ENCODE measurements at places on chromosomes 2 and 18.

DNA sequence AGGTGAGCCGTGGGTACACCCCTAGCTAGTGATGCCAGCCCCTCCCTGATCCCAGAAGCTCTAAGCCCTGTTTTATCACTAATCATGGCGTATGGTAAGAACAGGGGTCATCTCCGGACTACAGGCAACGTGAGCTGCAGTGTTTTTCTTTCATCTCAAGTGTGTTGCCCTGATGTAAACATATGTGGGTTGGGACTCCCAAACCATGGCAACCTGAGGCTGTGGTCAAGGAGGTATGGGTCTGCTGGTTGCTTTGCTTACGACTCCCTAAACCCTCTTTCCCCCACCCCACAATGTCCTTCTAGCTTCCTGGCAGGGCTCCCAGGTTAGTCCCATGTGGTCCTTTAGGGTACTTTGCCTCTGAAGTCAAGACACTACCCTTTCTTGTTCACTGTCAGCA lies 53.6 kb upstream of the AFF3 start:
- no peak for DNase-seq

DNA sequence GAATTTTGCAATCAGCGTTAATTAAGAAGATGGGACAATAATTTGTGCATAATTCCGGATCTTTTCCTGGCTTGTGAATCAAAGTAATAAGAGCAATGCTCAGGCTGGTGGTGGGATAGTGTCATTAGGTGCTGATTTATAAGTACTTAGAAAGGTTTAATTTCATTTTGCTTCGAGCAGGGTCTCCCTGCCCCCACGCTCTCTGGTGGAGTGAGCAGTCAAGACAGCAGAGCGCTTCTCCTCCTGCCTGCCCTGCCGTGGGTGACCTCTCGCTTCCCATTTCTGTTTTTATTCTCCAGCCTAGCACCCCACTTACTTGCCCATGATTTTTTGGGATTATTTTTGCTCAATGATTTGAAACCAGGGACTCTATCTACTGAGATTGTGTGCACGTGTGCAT lies 7.1 kb downstream of the ASB18 start:
- DNase-seq, result no peak

- DNase-seq, result no peak
Measured at GRCh38 chr18:23232331-23232730, 97.0 kb downstream of the CABLES1 start.

- no peak for DNase-seq
Measured at GRCh38 chr2:98293030-98293429, 53.2 kb upstream of the CNGA3 start.

DNA sequence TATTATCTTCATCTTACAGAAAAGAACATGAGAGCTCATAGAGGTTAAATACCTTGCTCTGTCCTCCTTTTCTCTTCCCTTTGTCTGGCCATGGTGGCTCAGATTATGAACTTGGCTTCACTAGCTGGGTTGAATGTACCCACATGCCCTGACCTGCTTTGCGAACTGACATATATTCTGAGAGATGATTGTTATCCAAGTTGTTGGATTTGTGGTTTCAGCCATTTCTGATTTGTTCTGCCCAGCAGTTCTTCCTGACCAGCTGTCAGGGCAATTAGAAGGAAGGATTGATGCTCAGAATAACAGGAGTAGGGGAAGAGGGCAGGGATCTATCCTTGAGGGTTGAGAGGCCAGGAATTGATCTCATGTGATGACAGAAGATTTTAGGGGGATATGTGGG lies 236.8 kb upstream of the FAM98A start:
- DNase-seq, result no peak

DNA sequence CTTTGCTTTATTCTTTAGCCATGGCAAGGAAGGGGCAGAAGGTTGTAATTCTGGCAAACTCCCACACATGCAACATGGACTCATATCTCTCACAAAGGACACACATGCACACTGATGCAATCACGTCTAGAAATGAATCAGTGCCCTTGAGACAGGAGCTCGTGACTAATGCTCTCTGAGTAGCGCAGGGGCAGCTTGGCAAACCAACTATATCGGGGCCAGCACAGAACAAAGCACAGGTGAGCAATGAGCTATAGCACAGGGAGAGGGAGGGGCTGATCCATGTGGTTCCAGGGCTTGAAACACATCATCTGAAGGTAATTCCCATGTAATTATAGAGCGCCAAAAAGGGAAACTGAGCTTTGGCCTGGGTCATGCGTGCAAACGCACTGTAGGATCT lies 165.2 kb upstream of the KLF7 start:
- DNase-seq, result no peak

DNA sequence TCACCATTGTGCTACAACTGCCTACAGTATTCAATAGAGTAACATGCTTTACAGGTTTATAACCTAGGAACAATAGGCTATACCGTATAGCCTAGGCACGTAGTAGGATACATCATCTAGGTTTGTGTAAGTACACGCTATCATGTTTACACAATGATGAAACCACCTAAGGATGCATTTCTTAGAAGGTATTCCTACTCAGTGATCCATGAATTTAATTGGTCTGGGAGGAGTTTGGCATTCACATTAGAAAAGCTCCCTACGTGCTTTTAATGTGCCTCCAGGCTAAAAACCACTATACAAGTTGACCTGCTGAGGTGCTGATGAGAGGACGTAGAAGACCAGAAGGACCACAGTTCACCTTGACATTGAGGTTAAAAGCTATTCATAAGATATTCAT lies 154.5 kb upstream of the LRRTM1 start:
- DNase-seq, result no peak

DNA sequence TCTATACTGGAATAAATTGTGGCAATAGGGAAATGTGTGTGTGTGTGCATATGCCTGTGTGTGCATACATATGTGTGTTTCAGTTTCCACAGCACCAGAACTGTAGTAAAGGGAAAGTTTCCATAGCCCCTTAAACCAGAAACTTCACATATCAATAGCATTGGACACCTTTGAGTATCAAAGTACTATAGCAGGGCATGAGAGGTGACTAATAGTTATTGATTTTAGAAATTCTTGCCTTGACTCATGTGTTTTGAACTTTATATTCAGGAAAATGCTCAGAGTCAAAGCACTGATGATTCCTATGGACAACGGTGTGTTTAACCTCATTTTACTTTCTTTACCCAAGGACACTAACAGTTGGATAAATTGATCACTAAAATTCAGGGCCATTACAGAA lies 50.0 kb downstream of the SLC9A2 start:
- no peak for DNase-seq

- DNase-seq, result no peak
Measured at GRCh38 chr2:159497847-159498246, 118.5 kb downstream of the BAZ2B start.

DNA sequence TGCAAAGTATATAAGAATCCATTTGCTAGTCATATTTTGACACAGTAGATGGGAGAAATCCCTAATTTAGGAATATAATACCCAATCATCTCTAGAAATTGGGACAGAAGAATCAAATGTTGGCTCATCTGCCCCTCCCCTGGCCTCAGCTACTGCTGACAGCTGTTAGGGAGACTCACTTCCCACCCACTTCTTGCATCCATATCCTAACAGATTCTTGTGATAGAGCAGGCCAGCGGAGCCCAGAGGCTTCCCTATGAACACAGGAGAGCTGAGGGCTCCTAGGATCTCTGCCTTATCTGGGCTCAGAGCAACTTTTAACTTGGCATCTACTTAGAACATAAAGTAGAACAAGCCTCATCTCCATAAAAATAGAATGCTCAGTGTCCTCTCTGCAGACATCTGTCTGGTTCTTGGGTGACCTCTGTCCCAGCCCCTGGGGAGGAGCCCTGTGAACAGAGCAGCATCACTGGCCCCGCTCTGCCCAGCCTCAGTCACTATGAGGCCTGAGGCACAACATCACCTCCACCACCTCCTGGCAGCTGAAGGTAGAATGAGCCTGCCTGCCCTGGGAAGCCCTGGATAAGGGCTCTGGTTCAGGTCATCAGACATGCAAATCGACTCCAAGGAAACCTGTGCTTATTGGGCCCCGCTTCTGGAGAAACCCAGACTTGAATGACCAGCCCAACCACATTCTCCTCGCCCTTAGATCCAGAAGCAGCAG lies 229.7 kb downstream of the ANKRD36B start:
- no peak for DNase-seq

- no peak for DNase-seq
Measured at GRCh38 chr2:139686205-139686604, 906.0 kb upstream of the NXPH2 start.

- no peak for DNase-seq
Measured at GRCh38 chr2:113223813-113224212, 50.0 kb downstream of the PSD4 start.

DNA sequence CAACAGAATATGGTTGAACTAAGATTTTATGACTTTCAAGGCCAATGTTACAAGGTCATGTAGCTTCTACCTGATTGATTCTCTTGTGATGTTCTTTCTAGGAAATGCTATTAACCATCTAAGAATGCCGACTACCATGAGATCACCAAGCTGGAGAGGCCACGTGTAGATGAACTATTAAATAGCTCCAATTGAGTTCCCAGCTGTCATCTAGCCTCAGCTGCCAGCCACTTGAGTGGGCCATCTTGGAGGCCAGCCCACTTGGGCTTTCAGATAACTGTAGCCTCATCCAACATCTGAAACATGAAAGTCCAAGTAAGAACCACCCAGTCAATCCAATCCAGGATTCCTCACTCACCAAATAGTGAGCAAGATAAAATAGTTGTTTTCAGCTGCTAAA lies 376.9 kb upstream of the TMEFF2 start:
- DNase-seq, result no peak

- DNase-seq, result no peak
Measured at GRCh38 chr2:97740590-97741182, 27.3 kb downstream of the ZAP70 start.

- no peak for DNase-seq
Measured at GRCh38 chr2:238657132-238658053, 190.5 kb upstream of the TWIST2 start.

- no peak for DNase-seq
Measured at GRCh38 chr2:11482473-11483035, 16.6 kb upstream of the E2F6 start.

- DNase-seq, result no peak
Measured at GRCh38 chr18:48323151-48323550, 86.0 kb downstream of the ZBTB7C start.

DNA sequence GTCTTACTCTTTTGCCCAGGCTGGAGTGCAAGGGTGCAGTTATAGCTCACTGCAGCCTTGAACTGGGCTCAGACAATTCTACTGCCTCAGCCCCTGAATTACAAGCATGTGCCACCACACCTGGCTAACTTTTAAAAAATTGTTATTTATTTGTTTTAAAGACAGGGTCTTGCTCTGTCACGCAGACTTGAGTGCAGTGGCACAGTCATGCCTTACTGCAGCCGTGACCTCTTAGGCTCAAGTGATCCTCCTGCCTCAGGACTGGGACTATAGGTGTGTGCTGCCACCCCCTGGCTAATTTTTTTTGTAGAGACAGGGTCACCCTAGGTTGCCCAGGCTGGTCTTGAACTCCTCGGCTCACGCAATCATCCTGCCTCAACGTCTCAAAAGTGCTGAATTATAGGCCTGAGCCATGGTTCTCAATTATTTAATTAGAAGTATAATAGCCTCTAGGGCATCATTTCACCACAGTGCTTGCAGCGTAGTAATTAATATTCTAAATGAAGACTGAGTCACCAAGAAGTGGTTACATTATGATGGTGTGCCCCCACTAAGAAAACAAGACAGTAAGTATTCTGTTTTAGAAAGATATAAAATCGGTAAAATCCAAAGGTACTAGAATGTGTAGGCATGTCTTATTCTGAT lies 69.6 kb downstream of the EML4 start:
- no peak for DNase-seq

- DNase-seq, result no peak
Measured at GRCh38 chr2:71971493-71971892, 176.2 kb downstream of the CYP26B1 start.

DNA sequence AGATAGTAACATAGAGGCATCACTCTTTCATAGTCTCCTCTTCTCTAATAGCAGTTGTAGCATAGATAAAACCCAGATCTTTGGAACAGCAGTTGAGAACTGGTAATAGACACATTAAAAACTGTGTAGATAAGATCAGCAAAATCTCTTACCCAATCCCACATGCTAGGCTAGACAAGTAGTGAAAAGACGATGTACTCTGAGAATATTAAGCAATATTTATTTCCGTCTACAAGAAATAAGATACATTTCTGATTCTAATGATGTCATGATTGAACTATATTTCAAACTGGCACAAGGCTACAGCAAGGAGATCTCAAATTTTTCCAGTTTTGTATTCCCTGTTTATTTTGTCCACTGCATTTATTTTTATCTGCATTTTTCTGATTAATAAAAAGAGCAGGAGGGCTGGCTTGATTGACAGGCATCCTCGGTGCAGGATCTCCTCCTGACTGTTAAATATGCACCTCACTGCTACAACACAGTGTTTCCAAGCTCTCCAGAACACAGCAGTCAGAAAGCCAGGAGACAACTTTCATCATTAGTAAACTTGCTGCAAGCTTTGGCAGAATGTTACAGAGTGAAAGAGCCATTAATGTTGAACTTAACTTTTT lies 73.3 kb upstream of the ATIC start:
- DNase-seq, result no peak

DNA sequence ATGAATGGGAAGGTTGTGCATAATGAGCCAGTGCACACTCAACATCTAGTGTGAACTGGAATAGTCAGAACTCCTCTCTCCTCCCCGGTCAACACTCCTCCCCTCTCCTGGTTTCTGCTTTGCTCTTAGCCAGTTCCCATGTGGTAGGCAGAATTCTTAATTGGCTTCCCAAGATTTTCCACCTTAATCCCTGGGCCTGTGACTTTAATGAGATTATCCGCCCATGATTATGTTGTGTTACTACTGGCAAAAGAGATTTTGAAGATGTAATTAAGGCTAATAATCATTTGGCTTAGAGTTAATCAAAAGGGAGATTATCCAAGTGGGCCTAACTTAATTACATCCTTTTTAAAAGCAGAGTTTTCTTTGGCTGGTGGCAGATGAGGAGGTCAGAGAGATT lies 34.2 kb upstream of the REV1 start:
- no peak for DNase-seq

GRCh38 chr2:2331881-2332280 lies 806 bp upstream of the MYT1L start:
- no peak for DNase-seq

DNA sequence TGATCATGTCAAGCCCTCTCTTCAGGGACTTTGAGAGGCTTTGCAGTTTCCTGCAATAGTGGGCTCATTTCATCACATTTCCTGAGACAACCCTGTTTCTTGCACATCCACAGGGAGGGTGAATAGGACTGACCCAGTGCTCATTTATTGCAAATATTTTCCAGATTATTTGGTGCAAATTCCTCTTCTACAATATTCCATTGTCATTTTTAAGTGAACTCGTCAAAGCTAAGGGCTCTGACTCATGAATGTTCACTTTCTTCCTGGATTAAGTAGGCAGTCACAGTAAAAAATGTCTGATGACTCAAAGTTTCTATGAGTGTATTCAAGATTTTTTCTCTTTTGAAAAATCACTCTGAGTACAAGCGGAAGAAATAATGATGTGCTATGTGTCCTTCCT lies 225.5 kb upstream of the GALNT5 start:
- DNase-seq, result no peak

DNA sequence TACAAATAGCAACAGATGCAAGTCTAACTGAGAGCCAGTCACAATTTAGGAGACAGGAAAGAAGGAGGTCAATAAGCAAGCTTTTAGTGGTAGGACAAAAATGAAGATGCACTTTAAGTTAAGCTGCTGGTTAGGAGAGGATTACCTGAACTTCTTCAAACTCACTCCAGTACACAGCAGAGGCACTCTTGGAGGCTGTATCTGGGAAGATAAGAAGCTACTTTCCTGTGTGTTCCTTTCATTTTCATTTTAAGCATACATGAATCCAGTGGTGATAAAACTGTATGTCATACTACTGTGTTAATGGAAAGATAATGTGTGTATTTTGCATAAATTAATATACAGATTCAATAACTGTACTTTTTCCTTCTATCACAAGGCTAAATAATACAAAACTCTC lies 49.6 kb downstream of the HYCC2 start:
- no peak for DNase-seq
